ENCODE measurements at places on chromosomes 2 and 18.

DNA sequence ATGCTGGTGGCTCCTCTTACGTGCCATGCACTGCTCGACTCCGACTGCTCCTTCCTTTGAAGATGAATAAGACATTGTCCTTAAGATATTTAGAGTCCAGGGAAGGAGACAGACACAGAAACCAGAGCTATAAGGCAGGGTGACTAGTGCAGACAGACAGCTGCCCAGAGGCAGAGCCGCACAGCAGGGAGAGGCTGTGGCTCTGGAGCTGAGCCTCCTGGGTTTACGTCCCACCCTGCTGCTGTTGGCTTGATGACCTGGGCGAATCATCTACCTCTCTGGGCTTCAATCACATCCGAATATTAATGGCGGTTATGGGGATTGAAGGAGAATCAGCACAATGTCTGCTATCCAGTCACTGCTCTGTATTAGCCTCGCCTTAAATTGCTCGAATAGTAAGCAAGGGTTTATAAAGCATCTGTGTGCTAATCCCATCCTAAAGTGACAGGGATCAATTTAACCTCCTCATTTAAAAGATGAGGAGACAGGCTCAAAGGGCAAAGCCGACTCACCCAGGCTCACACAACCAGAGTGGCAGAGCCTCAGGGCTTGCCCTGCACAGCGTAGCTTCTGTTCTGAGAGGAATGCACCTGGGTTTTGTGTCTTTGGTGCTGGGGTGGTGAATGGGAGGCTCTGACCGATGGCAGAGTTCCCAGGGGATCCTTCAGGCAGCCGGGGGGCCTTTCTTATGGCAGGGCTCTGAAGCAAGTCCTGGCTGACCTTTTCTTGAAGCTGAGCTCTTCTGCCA is 284.1 kb downstream of the MYCN start:
- no peak for DNase-seq

DNA sequence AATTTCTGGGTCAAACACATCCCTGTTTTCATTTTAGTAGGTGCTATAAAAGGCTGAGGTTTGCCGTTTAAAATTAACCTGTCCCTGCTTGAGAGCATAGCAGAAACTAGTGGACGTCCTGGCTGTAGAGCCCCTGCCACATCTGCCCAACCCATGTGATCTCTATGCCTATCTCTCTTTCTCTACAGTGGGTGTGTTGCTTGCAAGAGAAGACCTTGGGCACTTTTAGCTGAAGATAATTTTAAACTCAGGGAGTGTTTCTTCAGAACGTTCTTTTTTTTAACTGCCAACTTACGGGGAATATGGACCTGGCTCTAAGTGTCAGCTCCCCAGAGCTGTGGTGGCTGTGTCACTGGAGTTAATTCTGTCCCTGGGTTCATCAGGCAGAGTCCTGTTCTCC is 100.6 kb downstream of the NRP2 start:
- no peak for DNase-seq

DNA sequence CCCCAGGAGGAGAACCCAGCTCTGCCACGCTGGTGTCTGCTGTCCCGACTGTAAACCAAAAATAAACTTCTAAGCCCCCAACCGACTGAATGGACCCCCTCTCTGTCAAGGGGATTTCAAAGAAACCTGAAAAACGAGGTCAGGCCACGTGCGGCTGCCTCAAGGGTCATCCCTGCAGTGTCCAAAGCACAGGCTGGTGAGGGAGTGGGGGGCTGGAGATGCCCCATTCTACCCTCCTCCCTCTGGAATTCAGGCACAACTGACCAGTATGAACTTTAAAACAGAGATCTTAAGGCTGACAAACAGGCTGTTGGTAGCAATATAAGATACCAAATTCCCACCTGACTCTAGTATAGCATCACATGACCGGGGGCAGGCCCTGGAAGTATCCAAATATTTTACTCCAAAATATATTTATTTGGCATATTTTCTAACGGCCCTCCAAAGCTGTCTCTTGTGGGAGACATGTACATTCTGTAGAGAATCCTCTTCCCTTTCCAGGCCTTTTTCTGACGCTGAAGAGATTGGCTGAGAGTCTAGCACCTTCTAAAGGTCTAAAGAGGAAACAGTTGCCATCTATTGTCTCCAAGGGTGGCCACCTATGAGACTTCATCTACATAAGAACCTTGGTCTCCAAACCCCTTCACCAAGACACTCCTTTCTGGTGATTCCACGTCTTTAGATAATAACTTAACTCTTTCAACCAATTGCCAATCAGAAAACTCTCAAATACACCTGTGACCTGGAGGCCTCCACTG is 40.4 kb upstream of the CTDP1 start:
- DNase-seq: no peak

- DNase-seq: no peak
Measured at GRCh38 chr18:68086481-68086880, 570.0 kb upstream of the DSEL start.

GRCh38 chr2:38095996-38096861 is 20.3 kb upstream of the CYP1B1 start:
- peak; percentile 89 for DNase-seq

GRCh38 chr2:74415762-74416395 is 5.5 kb downstream of the C2orf81 start:
- no peak for DNase-seq

DNA sequence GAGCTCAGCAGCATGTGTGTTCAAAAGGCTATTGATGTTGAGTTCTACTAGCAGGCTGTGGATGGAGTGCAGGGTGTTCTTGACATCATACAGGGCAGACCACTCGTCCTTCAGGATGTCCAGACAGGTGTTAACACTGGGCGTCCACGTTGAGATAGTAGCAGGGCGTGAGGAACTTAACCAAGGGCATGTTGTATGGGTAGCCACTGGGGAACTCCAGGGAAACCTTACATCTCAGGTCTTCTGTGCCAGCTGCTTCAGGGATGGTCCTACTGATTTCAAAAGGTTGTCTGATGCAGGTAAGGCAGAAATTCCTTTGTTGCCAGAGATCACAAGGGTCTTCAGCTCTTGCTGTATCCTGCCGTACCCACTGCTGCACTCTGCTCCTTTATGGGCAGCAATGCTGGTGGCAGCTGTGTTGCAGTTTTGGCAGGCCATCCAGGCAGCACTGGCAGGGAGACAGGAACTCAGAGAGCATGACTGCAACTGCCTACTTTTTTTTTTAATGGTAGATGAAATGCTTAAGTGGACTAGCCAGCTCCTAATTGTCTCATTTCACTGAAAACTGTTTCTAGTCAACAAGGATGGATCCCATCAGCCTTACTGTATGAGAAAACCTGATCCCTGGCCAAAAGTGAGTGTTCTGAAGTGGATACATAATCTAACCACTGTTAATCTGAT is 32.4 kb upstream of the RBBP8 start:
- no peak for DNase-seq

- DNase-seq: no peak
Measured at GRCh38 chr2:78417355-78417754, 608.1 kb upstream of the REG3G start.

- no peak for DNase-seq
Measured at GRCh38 chr18:69537183-69537582, 136.5 kb downstream of the DOK6 start.

DNA sequence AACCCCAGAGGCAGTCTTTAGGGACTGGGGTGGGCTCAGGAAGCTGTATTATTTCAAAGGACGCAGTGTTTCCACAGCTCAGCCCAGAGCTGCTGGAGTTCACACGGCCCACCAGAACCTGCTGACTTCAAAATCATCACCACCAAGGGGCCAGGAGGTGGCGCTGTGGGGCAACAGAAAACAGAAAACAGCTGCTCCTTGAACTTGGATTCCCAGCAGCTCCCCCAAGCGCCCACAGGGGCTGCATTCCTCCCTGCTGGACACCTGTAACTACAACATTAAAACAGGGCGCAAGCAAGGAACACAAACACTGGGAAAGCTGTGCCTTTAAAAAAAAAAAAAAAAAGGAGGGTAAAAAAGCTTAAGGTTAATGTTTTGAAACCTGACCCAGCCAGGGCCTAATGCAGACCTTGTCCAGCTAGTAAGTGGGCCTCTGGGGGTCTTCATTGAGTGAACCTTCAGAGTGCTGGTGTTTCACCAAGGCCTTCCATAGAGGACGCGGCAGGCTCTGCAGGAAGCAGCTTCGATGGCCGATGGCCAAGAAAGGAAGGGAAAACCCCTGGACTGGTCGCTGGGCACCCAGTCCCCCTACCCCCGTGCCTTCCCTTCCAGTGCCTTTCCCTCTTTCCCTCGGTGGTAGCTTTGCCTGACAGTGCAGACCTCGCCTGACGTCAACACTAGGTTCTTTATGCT is 25.9 kb downstream of the MLPH start:
- peak; percentile 87 for DNase-seq
